ENCODE measurements at places on chromosomes 11 and 22.

- no peak overlapping the region for H3K4me3 ChIP-seq
- no peaks in the 10 kb centered on the region for H3K4me1 ChIP-seq
- H3K27me3 ChIP-seq, result peaks cover 2% of the 10 kb centered on the region
These were observed 25.4 kb downstream of the CELSR1 start for GRCh38 chr22:46512039-46512370.

GRCh38 chr11:120651836-120652235, 140.3 kb downstream of the GRIK4 start:
- no peak for DNase-seq
- no peak overlapping the region for H3K27ac ChIP-seq

DNA sequence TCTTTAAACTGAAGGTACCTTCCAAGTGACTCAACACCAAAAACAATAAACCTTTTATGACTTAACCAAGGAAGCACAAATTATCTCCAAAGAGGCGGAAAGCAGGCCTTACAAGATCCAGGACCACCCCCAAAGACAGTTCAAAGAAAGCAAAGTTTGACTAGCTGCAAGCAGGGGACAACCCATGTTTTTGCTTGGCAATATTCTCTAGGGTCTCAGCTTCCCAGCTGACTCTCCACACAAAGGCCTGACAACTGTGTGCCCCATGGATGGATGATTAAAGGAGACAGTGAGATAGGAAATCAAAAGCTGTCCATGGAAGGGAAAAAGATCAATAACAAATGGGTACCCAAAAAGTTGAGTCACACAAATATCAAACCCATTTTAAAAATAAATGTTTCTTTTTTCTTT, 232.2 kb downstream of the DDX10 start:
- H3K4me1 ChIP-seq, result peaks cover 9% of the 10 kb centered on the region
- no peak for DNase-seq
- no peak overlapping the region for H3K27ac ChIP-seq
- H3K4me3 ChIP-seq, result no peak overlapping the region
- H3K27me3 ChIP-seq, result no peaks in the 10 kb centered on the region

GRCh38 chr11:70834277-70834940, 418.0 kb downstream of the SHANK2 start:
- H3K4me1 ChIP-seq, result no peaks in the 10 kb centered on the region
- no peaks in the 10 kb centered on the region for H3K27me3 ChIP-seq
- no peak overlapping the region for H3K4me3 ChIP-seq
- no peak overlapping the region for H3K27ac ChIP-seq
- no peaks in the 10 kb centered on the region for H3K36me3 ChIP-seq
- DNase-seq, result no peak

DNA sequence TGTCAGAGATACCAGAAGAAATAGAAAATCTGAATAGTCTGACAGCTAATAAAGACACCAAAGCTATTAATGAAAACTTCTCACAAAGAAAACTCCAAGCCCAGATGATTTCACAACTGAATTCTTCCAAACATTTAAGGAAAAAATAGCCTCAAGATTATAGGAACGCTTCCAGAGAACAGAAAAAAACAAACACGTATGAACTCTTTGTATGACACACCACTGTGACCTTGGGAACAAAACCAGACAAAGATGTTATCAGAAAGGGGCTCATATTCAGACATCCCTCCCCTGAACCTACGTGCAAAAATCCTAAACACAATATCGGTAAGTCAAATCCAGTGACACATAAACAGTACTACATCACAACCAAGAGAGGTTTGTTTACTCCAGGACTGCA, 23.5 kb downstream of the CERK start:
- no peak overlapping the region for H3K4me3 ChIP-seq
- H3K4me1 ChIP-seq, result no peaks in the 10 kb centered on the region
- no peak for DNase-seq
- H3K36me3 ChIP-seq, result peaks cover 44% of the 10 kb centered on the region

GRCh38 chr22:37954686-37955085, 1.2 kb downstream of the POLR2F start:
- peak overlapping the region; percentile 99 for H3K4me3 ChIP-seq
- no peak for DNase-seq
- H3K27ac ChIP-seq, result peak overlapping the region; percentile 33
- peaks cover 7% of the 10 kb centered on the region for H3K27me3 ChIP-seq

- H3K27me3 ChIP-seq, result peaks cover 7% of the 10 kb centered on the region
- H3K4me3 ChIP-seq, result no peak overlapping the region
- no peaks in the 10 kb centered on the region for H3K36me3 ChIP-seq
- no peaks in the 10 kb centered on the region for H3K4me1 ChIP-seq
- no peak for DNase-seq
- no peak overlapping the region for H3K27ac ChIP-seq
These were observed 348.4 kb upstream of the NARS2 start for GRCh38 chr11:78922859-78923625.
